Breast epithelium (tissue), 4 donors: ENCODE measurements at places on chromosomes 5 and 9.

DNA sequence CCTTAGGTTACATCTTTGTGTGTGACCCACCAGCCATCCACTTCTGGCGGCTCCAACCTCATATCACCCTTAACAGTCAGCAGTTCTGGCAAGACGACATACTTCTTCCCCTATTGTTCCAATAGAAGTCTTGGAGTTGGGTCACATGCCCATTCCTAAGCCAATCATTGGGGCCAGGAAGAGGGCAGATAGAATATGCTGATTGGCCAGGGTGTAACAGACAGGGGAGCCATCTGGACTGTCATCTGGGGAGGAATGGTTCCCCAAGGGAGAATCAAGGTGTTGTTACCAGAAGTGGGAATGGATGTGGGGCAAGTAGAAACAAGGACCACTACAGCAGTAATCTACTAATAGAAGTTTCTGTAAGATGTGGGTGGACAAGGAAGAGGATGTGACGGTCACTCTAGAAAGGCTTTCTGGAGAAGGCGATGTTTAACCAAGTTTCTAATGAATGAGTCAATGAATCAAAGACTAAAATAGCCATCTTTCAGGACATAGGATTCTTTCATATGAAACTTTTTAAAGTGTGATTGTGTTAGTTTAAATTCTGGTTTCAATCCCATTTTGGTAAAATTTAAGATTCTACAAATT lies 200.4 kb downstream of the ARHGAP26 start:
- no peaks in the 10 kb centered on the region for H3K4me1 ChIP-seq
- H3K27me3 ChIP-seq: no peaks in the 10 kb centered on the region
- no peaks in the 10 kb centered on the region for H3K36me3 ChIP-seq
- H3K27ac ChIP-seq: no peak overlapping the region

DNA sequence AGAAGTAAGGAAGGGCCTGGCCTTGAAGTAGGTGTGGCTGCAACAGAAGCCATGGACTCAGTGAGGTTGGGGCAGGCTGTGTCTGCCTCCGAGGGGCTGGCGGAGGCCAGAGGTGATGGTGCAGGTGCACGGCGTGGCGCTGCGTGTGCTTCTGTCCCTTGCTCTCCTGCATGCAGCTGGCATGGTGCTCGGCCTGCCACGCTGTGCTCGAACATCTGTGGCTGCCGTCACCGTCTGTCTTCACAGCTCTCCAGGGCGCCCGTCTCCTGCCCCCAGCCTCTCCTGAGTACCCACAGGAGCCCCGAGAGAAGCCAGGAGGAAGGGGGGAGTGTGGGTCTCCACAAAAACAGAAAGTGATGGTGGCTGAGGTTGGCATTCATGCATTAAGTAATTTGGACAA lies 193.7 kb downstream of the CACNA1B start:
- H3K27me3 ChIP-seq: peaks cover 15% of the 10 kb centered on the region
- no peak overlapping the region for H3K27ac ChIP-seq
- no peaks in the 10 kb centered on the region for H3K36me3 ChIP-seq
- H3K4me3 ChIP-seq: no peak overlapping the region

DNA sequence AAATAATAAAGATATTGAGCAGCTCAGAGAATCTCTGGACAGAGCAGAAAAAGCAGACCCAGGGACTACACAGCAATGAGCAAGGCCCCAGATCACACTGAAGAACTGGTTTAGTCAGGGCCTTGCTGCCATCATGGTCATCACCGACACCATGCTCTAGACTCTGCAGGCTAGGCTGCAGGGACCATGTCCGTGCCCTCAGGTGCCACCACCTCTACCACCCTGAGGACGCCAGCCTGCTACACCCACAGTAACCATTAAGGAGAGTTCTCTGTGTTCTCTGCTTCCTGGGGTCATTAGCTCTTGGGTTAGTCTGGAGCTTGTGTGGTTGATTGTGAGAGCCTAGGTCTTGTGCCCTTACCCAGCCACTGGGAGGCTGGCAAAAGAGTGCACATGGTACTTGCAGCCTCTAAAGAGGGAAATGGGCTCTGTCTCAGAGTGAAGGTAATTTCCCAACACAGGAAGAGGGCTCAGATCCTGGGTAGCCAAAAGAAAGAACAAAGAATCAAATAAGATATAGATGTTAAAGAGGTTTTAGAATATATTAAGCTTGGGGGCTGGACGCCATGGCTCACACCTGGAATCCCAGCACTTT lies 31.9 kb upstream of the JADE2 start:
- H3K27ac ChIP-seq: no peak overlapping the region
- no peak for DNase-seq
- H3K36me3 ChIP-seq: no peaks in the 10 kb centered on the region

DNA sequence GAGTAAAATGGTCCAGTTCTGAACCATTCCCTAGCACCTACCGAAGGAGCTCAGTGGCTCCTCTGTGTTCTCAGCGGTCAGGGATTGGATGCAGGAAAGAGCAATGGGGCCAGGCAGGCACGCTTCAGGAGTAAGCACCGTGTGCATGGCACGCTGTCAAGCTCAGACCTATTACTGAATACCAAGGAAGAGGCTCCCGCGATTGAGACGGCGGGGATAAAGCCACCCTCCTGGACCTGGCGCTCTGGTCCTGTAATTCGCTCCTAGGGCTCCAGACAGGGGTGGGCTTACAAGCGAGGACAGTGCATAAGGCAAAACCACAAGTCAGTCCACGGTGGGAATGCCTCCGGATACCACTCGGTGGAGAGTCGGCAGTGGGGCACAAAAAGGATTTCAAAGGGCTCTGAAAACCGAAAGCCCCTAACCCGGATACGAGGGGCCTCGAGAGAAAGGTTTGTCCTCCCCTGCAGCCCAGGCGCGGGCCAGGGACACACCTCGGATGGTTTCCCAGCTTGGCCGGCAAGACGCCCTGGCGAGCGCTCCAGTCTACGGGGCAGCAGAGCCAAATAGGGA lies 988 bp downstream of the OXCT1 start:
- no peaks in the 10 kb centered on the region for H3K27me3 ChIP-seq
- peak overlapping the region; percentile 82 for H3K4me3 ChIP-seq
- H3K27ac ChIP-seq: peak overlapping the region; percentile 94
- peak; percentile 65 for DNase-seq
- peaks cover 6% of the 10 kb centered on the region for H3K4me1 ChIP-seq

GRCh38 chr5:62661126-62661525 lies 82.5 kb downstream of the LRRC70 start:
- H3K27ac ChIP-seq: no peak overlapping the region
- no peaks in the 10 kb centered on the region for H3K36me3 ChIP-seq
- H3K27me3 ChIP-seq: no peaks in the 10 kb centered on the region

DNA sequence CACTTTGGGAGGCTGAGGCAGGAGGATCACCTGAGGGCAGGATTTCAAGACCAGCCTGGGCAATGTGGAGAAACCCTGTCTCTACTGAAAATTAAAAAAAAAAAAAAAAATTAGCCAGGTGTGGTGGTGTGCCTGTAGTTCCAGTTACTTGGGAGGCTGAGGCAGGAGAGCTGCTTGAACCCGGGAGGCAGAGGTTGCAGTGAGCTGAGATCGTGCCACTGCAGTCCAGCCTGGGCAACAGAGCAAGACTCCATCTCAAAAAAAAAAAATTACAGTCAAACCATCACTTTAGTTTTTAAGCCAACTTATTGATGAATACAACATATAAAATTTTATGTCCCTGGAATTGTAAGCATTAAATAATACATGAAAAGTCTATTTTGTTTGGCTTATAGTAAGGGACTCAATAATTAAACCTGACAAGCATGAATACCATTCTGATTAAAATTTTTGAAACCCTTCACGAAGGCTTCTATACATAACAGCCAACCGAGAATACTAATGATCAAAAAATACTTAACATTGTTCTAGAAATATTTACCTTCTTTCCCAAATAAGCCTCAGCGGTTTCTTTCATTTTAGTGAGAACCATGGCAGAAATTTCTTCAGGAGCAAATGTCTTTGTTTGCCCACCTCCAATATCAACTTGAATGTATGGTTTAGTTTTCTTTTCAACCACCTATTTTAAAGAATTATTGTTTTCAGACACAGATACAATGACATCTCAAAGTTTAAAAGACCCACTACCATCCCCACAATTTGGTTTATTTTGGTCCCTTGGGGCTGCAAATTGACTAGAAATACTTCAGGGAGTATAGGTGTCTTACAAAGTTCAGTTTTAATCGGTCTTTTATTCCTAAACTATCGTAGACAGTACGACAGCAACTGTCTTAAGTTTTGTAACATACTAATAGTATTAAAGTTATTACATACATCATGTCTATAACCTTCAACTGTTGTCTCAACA lies 1.2 kb downstream of the HSPA5 start:
- peak overlapping the region; percentile 79 for H3K4me3 ChIP-seq
- H3K27me3 ChIP-seq: no peaks in the 10 kb centered on the region
- peaks cover 8% of the 10 kb centered on the region for H3K36me3 ChIP-seq
- H3K27ac ChIP-seq: peak overlapping the region; percentile 98
- no peak for DNase-seq
- peaks cover 3% of the 10 kb centered on the region for H3K4me1 ChIP-seq

GRCh38 chr9:114356792-114357191 lies 27.1 kb downstream of the ORM2 start:
- no peak overlapping the region for H3K27ac ChIP-seq
- H3K36me3 ChIP-seq: peaks cover 18% of the 10 kb centered on the region
- H3K4me3 ChIP-seq: no peak overlapping the region
- no peaks in the 10 kb centered on the region for H3K27me3 ChIP-seq

DNA sequence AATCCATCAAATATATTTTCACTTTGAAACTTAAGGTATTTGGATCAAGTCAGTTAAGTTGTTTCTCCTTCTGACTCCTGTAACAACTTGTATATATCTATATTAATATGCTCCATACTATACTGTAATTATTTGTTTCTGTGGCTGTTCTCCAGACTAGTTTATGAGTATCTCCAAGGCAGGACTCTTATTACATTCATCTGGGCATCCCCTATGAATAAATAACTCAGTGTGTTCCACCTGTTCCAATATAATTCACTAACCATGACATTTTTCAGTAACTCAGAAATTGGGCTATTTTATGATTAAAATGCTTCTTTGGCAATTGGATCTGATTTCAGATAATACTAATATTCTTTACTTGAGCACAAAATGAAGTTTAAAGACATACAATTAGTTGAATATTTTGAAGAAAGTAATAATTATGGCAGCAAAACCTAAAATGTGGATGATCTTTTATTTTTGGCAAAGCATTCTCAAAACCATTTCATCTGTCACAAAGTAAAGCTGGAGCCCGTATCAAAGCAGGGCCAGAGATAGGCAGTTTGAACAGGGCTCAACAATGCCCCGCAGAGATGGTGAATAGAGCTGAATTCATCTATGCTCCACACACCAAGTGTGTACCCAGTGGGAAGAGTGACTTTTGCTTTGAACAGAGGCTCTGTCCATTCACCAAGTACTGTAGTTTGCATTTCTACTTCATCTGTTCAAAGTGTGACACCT lies 314.3 kb downstream of the PDE4D start:
- H3K4me3 ChIP-seq: no peak overlapping the region
- no peak for DNase-seq
- no peaks in the 10 kb centered on the region for H3K36me3 ChIP-seq
- no peaks in the 10 kb centered on the region for H3K27me3 ChIP-seq
- H3K27ac ChIP-seq: no peak overlapping the region

GRCh38 chr5:89893546-89893945 lies 516.0 kb downstream of the CETN3 start:
- no peak overlapping the region for H3K27ac ChIP-seq
- H3K4me1 ChIP-seq: no peaks in the 10 kb centered on the region
- DNase-seq: no peak
- no peak overlapping the region for H3K4me3 ChIP-seq

- no peaks in the 10 kb centered on the region for H3K36me3 ChIP-seq
- H3K4me1 ChIP-seq: no peaks in the 10 kb centered on the region
- DNase-seq: no peak
- H3K4me3 ChIP-seq: no peak overlapping the region
- no peak overlapping the region for H3K27ac ChIP-seq
- no peaks in the 10 kb centered on the region for H3K27me3 ChIP-seq
These were observed 279.5 kb upstream of the PIK3R1 start for GRCh38 chr5:67935908-67936566.

DNA sequence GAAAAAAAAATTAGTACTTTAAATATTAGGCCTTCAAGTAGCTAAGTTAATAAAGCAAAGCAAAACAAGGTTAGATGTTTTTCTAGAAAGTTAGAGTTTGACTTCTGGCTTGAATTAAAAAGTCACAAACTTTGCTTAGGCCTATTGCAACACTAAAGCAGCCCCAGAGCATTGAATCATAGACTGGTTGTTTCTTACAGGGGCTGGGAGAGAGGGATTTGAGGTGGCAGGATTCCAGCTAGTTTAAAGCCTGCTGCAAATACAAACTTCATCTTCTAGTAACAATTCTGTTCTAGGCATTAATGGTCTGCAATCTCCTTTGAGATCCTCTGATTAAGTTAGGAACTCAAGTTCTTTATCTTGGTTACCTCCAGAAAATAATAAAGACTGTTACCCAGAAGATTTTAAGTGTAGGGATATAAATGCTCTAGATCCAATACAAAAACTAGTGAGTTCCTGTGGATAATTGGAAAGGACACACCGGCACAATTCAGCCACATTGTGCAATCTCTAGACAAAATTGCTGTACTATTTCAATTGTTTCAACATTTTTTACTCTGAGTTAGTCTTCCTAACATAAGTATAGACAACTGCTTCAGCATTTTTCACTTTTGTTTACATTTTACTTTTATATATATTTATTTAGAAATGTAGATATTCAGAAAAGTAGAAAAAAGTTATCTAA lies 12.6 kb downstream of the OR13C5 start:
- H3K4me1 ChIP-seq: no peaks in the 10 kb centered on the region
- no peak overlapping the region for H3K4me3 ChIP-seq
- H3K27ac ChIP-seq: no peak overlapping the region
- no peaks in the 10 kb centered on the region for H3K27me3 ChIP-seq

- DNase-seq: no peak
- peaks cover 8% of the 10 kb centered on the region for H3K4me1 ChIP-seq
- H3K27ac ChIP-seq: no peak overlapping the region
- no peaks in the 10 kb centered on the region for H3K36me3 ChIP-seq
These were observed 40.1 kb downstream of the CCNJL start for GRCh38 chr5:160272264-160272663.

- H3K36me3 ChIP-seq: no peaks in the 10 kb centered on the region
- no peak overlapping the region for H3K4me3 ChIP-seq
- no peak overlapping the region for H3K27ac ChIP-seq
- DNase-seq: no peak
- no peaks in the 10 kb centered on the region for H3K27me3 ChIP-seq
These were observed 143.0 kb upstream of the PRLR start for GRCh38 chr5:35373249-35373648.

GRCh38 chr5:153658606-153659005 lies 168.1 kb downstream of the GRIA1 start:
- no peaks in the 10 kb centered on the region for H3K36me3 ChIP-seq
- H3K27ac ChIP-seq: no peak overlapping the region
- H3K4me3 ChIP-seq: no peak overlapping the region
- no peak for DNase-seq
- H3K4me1 ChIP-seq: no peaks in the 10 kb centered on the region
- no peaks in the 10 kb centered on the region for H3K27me3 ChIP-seq

- no peaks in the 10 kb centered on the region for H3K36me3 ChIP-seq
- H3K27me3 ChIP-seq: no peaks in the 10 kb centered on the region
- no peak overlapping the region for H3K27ac ChIP-seq
- no peak overlapping the region for H3K4me3 ChIP-seq
- H3K4me1 ChIP-seq: no peaks in the 10 kb centered on the region
These were observed 388.7 kb downstream of the CETN3 start for GRCh38 chr5:90020575-90021538.

GRCh38 chr5:32024751-32025150 lies 149.4 kb downstream of the GOLPH3 start:
- H3K4me3 ChIP-seq: no peak overlapping the region
- H3K27me3 ChIP-seq: no peaks in the 10 kb centered on the region
- DNase-seq: no peak
- H3K36me3 ChIP-seq: no peaks in the 10 kb centered on the region
- H3K4me1 ChIP-seq: no peaks in the 10 kb centered on the region
- H3K27ac ChIP-seq: no peak overlapping the region
